ENCODE measurements at places on chromosomes 13 and 19. TPM values are rescaled to one million over a fixed set of nuclear protein-coding genes. Genes with fewer than 3 reads are reported as not detected.

Gene GRIK5
- total RNA-seq = under 0.01 TPM

Gene ZNF442
- 6.3 TPM for total RNA-seq

Gene B3GNT8
- 14.3 TPM for total RNA-seq

Gene CGB2
- total RNA-seq = not detected

Gene ETFB
- 70.6 TPM for total RNA-seq
